ENCODE measurements at places on chromosomes 2 and 18. TPM values are rescaled to one million over a fixed set of nuclear protein-coding genes. Genes with fewer than 3 reads are reported as not detected.

The DIS3L2 gene
- total RNA-seq: 13.7 TPM

The EVX2 gene
- not detected for total RNA-seq

The EFEMP1 gene
- 188 TPM for total RNA-seq

The RAPGEF4 gene
- total RNA-seq: 1.4 TPM

The UGT1A5 gene
- 0.24 TPM for total RNA-seq

The SAG gene
- not detected for total RNA-seq

The IL36A gene
- 3.0 TPM for total RNA-seq

The DPP10 gene
- not detected for total RNA-seq

The TNFRSF11A gene
- total RNA-seq: 0.21 TPM

The KCNJ3 gene
- not detected for total RNA-seq

The AGXT gene
- total RNA-seq: not detected

The SULT1C4 gene
- 4.8 TPM for total RNA-seq

The SLC23A3 gene
- 0.43 TPM for total RNA-seq

The RGPD4 gene
- not detected for total RNA-seq

Measured in tracheal epithelial cell (primary cell).